SW 1271 (cell line): ENCODE measurements at places on chromosomes 3 and 15.

- DNase-seq, result no peak
Measured at GRCh38 chr3:170050753-170051152, 13.0 kb downstream of the GPR160 start.

GRCh38 chr3:55204417-55204816, 276.6 kb upstream of the LRTM1 start:
- DNase-seq, result no peak

DNA sequence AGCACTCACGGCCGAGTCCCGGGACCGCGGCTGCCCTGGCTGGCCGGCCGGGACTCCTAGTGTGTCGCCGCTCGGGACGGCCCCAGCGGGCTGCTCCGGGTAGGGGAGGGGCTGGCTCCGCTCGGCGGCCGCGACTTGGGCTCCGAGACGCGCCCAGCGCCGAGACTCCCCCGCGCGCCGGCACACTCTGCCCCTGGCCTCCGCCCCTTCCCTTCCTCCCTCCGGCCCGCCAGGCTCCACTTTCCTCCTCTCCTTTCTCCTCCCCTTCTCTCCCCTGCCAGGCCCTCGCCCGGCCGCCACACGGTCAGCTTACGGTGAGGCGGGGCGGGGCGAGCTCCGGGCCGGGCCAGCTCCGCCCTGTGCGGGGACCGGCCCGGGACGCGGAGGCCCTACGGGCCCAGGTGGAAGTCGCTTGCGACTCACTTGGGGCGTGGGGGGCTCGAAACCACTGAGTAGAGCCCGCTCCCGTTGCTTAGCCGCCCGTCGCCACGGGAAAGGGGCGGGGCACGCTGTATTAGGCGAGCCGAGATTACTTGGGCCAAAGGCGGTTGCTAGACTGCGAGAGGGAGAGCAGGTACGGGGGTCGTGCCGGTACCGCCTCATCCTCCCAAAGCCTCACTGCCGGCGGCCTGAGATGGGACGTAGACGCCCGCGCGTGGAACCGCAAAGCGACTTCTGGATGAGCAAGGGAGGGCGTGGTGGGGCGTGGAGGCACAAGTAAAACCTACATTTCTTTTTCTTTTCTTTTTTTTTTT, at the start of gene ITGB5:
Gene ITGB5, minus strand, starts transcription at position 189 of the 755 bp plus-strand sequence. CDS start 365 bp downstream, outside the sequence.
- peak; percentile 25 for DNase-seq

GRCh38 chr15:32987067-32987466, 207.4 kb downstream of the FMN1 start:
- DNase-seq, result no peak

DNA sequence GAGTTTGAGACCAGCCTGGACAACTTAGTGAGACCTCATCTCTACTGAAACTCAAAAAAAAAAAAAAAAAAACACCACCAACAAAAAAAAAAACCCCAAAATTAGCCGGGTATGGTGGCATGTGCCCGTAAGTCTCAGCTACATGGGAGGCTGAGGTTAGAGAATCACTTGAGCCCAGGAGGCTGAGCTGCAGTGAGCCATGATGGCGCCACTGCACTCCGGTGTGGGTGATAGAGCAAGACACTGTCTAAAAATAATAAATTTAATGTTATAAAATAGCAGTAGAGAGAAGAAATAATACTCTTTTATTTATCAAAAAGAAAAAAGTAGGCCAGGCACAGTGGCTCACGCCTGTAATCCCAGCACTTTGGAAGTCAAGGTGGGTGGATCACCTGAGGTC, 17.4 kb downstream of the RCCD1 start:
- DNase-seq, result no peak

GRCh38 chr3:24343084-24343783, 151.4 kb downstream of the THRB start:
- DNase-seq, result no peak

- DNase-seq, result no peak
Measured at GRCh38 chr3:19250959-19251610, 102.8 kb downstream of the KCNH8 start.

GRCh38 chr15:39595338-39596221, 14.7 kb downstream of the THBS1 start:
- DNase-seq, result no peak

GRCh38 chr3:179957264-179957845, 79.4 kb downstream of the PEX5L start:
- no peak for DNase-seq

- DNase-seq, result no peak
Measured at GRCh38 chr3:197364410-197365071, 66.1 kb upstream of the DLG1 start.

DNA sequence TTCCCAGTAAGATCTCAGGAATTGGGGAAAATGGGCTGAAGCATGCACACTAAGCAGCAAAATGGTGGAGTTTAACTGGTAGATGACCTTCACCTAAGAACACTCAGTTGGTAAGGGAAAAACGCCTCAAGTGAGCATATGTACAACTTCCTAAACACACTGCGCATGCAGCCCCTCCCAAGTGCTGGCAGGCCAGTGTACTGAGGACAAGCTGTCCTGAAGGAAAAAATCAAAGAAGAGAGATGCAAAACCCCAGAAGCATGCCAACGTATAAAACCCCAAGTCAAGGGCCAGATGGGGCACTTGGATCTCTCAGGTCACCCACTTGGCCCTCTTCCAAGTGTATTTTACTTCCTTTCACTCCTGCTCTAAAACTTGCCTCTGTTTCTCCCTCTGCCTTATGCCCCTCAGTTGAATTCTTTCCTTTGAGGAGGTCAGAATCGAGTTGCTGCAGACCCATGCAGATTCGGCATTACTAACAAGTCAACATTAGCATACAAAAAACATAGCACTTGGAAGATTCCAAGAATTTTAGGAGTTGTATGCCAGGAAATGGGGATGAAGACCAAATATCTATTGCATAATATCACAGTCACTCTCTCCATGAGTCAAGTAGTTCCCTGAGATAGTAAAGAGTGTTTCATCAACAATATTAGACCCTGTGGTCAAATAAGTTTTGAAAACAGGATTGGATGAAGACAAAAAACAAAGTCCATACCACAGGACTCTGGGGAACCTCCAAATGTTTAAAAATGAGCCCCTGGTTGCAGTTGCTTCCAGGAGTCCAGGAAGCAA, 10.8 kb upstream of the FYCO1 start:
- DNase-seq, result no peak

- no peak for DNase-seq
Measured at GRCh38 chr3:168213920-168214319, 118.2 kb upstream of the GOLIM4 start.

GRCh38 chr3:9841015-9841414, 2.8 kb downstream of the RPUSD3 start:
- DNase-seq, result no peak

- DNase-seq, result no peak
Measured at GRCh38 chr3:103894162-103894822, 1459.5 kb downstream of the ZPLD1 start.

GRCh38 chr3:13526626-13526949, 22.3 kb upstream of the FBLN2 start:
- no peak for DNase-seq

DNA sequence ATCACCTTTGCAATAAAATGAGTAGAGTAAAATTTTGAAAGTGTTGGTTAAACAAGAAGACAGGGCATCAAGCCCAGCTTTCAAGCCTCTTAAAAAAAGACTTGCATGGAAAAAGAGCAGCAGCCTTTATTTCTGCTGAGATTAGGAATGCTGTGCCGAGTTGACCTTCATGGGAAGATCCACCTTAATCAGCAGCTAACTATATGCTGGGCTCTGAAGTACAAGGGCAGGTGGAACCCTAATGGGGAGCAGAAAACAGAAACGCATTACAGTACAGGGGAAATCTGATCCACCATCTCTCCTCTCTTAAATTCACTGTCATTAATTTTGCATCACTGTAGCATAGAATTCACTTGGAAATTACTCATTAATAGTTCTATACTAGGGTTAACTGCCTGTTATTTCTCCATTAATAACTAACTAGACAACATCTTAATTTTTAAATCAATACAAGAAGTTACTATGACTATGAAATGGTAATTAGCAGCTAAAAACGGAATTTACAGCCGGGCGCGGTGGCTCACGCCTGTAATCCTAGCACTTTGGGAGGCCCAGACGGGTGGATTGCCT, 133.6 kb downstream of the GHSR start:
- DNase-seq, result no peak

DNA sequence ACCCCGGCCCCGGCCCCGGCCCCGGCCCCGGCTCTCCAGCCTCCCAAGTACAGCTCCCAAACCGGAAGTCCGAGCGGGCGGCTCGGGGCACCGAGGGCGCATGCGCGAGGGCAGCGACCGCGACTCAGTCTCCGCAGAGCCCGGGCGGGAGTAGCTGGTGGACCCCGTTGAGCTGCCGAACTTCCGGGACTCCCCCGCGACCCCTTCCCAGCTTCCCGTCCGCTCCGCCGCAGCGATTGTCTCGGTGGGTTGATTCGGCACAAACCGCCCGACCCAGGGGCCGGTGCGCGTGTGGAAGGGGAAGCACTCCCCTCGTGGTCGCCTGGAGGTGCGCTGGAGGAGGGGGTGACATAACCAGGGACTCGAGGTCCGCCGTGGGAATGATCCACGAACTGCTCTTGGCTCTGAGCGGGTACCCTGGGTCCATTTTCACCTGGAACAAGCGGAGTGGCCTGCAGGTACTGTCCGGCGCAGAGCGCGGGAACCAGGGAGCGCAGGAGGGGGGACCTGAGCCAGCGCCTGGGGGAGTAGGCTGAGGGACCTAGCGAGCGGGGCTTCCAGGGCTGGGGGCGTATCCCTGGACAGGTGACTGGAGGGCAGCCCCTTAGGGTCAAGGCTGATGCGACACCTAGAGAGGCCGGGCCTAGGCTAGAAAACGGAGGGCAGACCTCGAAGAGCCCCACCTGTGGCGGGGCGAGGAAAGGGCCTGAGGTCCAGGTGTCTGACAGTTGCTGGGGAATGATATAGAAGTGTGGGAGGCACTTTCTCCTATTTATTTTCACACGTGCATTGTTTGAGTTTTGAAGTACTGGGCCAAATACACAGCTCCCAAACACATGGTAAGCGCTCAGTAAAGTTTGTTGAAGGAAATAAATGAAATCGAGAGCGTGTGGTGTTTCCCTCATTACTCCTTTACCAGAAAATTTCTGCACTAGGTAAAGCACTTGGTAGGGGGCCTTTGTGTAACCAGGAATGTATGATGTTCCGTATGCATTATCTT, at the start of the genes TUBGCP4 and ZSCAN29:
Gene TUBGCP4, plus strand, starts transcription at position 127 of the 1,000 bp plus-strand sequence. Its CDS starts 254 bp downstream, at position 381.
Gene ZSCAN29, minus strand, starts transcription at position 69 of the 1,000 bp plus-strand sequence. CDS start 1,130 bp downstream, outside the sequence.
- peak; percentile 54 for DNase-seq

DNA sequence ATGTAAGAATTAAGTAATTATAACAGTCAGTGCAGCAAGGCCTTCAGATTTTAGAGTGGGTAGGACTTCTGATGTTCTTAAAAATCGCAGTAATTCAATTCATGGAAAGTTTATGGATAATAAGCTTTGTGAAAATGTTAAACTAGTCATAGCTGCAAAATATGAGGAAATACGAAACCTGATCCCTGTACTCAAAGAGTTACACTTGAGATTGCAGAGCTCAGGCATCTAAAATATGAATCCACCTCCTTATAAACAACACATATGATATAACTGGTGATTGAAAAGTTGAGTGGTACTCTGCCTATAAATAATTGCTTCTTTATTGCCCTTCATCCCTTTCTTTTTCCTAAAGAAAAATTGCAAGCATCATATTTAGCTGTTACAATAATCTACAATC, 473.3 kb downstream of the OTOL1 start:
- DNase-seq, result no peak

- no peak for DNase-seq
Measured at GRCh38 chr3:142987080-142987700, 14.2 kb upstream of the U2SURP start.

- no peak for DNase-seq
Measured at GRCh38 chr15:26691249-26691648, 81.6 kb downstream of the GABRB3 start.

- DNase-seq, result peak; percentile 10
Measured at GRCh38 chr3:37174532-37175126, at the start of gene LRRFIP2. Gene LRRFIP2, minus strand, starts transcription at chr3:37174582. Its CDS starts 25,599 bp downstream, at chr3:37148983.

DNA sequence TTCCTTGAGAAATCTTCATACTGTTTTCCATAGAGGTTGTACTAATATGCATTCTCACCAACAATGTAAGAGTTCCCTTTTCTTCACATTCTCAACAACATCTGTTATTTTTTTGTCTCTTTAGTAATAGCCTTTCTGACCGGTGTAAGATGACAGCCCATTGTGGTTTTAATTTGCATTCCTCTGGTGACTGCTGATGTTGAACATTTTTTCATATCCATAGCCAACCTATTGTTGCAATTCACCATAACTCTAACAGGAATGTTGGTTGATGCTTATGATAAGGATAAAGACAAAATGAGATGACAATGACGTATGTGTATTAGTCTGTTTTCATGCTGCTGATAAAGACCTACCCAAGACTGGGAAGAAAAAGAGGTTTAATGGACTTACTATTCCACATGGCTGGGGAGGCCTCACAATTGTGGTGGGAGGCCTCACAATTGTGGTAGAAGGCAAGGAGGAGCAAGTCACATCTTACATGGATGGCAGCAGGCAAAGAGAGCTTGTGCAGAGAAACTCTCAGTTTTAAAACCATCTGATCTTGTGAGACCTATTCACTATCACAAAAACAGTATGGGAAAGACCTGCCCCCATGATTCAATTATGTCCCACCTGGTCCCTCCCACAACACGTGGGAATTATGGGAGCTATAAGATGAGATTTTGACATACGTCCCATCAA, 37.6 kb upstream of the RHCG start:
- no peak for DNase-seq

GRCh38 chr3:60990442-60990730, 260.9 kb downstream of the FHIT start:
- DNase-seq, result no peak

GRCh38 chr3:45057557-45057956, 31.5 kb downstream of the CLEC3B start:
- DNase-seq, result no peak

DNA sequence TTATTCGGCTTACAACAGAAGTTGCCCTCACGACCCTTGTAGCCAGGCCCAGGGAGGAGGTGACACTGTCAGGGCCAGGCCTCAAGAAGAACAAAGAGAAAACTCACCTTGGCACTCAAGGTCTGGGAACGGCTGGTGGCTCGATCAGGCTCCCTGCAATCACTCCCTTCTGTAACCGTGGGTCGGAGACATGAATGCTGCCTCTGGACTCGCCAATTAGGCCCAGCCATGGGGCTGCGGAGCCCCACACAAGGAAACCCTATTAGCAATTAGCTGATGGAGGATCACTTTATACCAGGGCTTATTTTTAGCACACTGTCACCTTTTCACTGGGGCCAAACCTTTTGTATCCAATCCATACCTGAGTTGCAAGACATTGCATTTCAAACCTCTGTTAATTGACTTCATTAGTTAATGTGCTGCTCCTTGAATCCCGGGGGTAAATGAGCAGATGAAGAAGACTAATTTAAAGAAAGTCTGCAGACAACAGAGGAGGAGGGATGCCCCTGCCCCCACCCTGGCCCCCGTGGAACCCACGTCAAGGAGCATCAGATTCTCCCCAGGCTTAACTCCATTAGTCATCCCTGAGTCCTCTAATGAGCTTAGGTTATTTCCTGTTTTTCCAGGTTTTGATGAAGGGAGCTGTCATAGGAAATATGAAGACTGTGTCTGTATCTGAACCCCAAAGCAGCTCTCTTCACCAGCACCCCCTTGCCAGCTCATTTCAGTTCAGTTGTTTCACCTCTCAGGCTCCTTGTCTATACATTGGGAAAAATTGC, 255.3 kb downstream of the RORA start:
- no peak for DNase-seq

GRCh38 chr3:32401556-32402081, 10.0 kb downstream of the CMTM7 start:
- peak; percentile 74 for DNase-seq
